ENCODE measurements at places on chromosomes 3 and 15. TPM values are rescaled to one million over a fixed set of nuclear protein-coding genes. Genes with fewer than 3 reads are reported as not detected.

Gene ULK4
- 47.4 TPM for total RNA-seq

Gene NFKBIZ
- total RNA-seq: 14.7 TPM

DNA sequence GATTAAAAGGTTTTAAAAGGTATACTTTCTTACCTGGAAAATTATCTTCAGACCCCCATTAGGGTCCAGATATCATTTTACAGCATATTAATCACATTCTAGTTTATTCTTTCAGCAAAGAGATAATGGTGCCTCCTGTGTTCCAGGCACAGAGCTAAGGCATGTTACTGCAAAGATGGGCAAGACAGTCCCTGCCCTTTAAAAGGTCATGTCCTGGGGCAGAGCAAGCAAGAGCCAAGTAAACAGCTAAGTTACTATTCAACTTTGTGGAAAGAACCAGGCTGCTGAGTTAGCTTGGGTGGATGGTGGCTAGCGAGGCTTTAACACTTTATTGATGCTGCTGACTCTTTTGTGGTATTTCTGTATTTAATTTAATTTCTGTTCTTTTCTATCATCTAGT lies 75.0 kb downstream of the LRRC28 start:
- no peaks in the 10 kb centered on the region for H3K36me3 ChIP-seq
- H3K27me3 ChIP-seq: no peaks in the 10 kb centered on the region
- H3K4me3 ChIP-seq: no peak overlapping the region
- DNase-seq: no peak
- H3K4me1 ChIP-seq: no peaks in the 10 kb centered on the region

Gene TRIP4
- 19.4 TPM for total RNA-seq

GRCh38 chr3:24375947-24376384 lies 118.7 kb downstream of the THRB start:
- no peak overlapping the region for H3K27ac ChIP-seq
- no peaks in the 10 kb centered on the region for H3K4me1 ChIP-seq
- DNase-seq: no peak
- H3K27me3 ChIP-seq: no peaks in the 10 kb centered on the region

DNA sequence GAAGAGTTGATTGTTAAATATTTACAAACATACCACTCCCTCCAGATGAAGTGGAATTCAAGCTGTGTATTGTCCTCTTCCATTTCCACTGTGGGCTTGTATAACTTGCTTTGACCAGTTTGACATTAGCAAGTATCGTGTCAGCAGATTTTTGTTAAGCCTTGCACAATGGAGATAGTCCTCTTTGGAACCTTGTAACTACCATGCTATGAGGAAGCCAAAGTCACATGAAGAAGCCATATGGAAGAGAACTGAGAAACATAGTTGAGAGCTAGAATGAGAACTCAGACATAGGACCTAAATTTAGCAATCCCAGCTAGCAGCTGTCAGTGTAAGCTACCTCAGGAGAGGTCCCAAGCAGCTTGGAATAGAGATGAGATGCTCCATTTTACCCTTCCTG lies 889.2 kb downstream of the PDCD6IP start:
- H3K4me1 ChIP-seq: no peaks in the 10 kb centered on the region
- no peak for DNase-seq
- no peak overlapping the region for H3K4me3 ChIP-seq
- H3K27ac ChIP-seq: no peak overlapping the region
- H3K36me3 ChIP-seq: no peaks in the 10 kb centered on the region

- H3K36me3 ChIP-seq: no peaks in the 10 kb centered on the region
- H3K27me3 ChIP-seq: no peaks in the 10 kb centered on the region
- no peak for DNase-seq
- no peak overlapping the region for H3K4me3 ChIP-seq
These were observed 192.0 kb upstream of the TPRG1 start for GRCh38 chr3:188979669-188980310.

Gene CELSR3
- total RNA-seq: 14.3 TPM

DNA sequence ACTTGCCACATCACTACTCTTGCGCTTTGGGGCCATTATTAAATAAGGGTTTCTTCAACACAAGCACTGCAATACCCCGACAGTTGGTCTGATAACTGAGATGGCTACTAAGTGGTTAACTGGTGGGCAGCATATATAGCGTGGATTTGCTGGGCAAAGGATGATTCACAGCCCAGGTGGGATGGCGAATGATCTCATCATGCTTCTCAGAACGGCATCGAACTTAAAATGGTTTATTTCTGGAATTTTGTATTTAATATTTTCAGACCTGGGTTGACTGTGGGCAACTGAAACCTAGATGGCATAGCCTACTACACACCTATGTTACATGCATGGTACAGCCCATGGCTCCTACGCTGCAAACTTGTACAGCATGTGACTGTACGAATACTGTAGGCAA lies 26.8 kb upstream of the TKT start:
- H3K27ac ChIP-seq: no peak overlapping the region
- H3K36me3 ChIP-seq: no peaks in the 10 kb centered on the region
- no peaks in the 10 kb centered on the region for H3K27me3 ChIP-seq
- peaks cover 10% of the 10 kb centered on the region for H3K4me1 ChIP-seq
- no peak for DNase-seq
- H3K4me3 ChIP-seq: no peak overlapping the region

- H3K27ac ChIP-seq: no peak overlapping the region
- H3K4me3 ChIP-seq: no peak overlapping the region
- no peaks in the 10 kb centered on the region for H3K4me1 ChIP-seq
- DNase-seq: no peak
- no peaks in the 10 kb centered on the region for H3K36me3 ChIP-seq
- no peaks in the 10 kb centered on the region for H3K27me3 ChIP-seq
These were observed 13.1 kb upstream of the ANP32A start for GRCh38 chr15:68833700-68834331.

Gene RGMA
- total RNA-seq: 120 TPM

DNA sequence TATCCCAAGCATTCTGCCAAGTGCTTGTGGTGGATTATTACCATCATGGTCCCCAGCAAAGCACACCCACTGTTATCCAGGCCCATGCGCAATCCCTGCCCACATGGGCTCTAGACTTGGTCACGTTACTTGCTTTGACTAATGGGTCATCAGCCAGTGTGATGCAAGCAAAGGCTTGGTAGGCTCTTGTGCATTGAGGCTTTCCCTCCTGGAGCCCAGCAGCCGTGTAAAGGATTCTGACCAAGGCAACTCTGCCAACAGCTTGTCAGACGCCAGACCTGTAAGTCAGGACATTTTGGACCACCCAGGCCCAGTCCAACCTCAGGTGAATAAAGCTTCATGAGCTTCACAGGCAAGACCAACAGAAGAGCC lies 93.9 kb downstream of the ABHD5 start:
- no peaks in the 10 kb centered on the region for H3K4me1 ChIP-seq
- H3K36me3 ChIP-seq: no peaks in the 10 kb centered on the region
- H3K27ac ChIP-seq: no peak overlapping the region
- no peak for DNase-seq
- no peaks in the 10 kb centered on the region for H3K27me3 ChIP-seq
- H3K4me3 ChIP-seq: no peak overlapping the region

Gene GPR176
- total RNA-seq: 34.1 TPM

DNA sequence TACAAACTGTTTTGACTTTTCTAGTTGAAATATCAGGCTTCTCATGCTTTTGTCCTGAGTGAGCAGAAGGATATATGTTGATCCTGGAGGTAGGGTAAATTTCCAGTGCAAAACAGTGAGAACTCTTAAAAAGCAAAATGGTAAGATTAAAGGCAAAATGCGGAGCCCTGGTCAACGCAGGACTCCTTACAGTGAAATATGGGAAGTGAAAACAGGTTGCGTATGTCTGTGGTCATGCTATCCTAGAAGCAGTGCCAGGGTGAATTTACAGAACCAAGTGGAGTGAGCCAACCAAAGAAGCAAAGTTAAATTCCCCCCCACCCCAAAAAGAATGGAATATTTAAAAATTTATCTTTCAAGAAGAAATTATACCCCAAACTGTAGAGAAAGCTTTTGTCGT lies 256.4 kb downstream of the NR2F2 start:
- no peak overlapping the region for H3K4me3 ChIP-seq
- H3K4me1 ChIP-seq: no peaks in the 10 kb centered on the region
- no peak overlapping the region for H3K27ac ChIP-seq
- no peak for DNase-seq
- H3K27me3 ChIP-seq: no peaks in the 10 kb centered on the region

Gene MITF
- total RNA-seq: 9.0 TPM

- H3K36me3 ChIP-seq: no peaks in the 10 kb centered on the region
- no peak overlapping the region for H3K4me3 ChIP-seq
- H3K4me1 ChIP-seq: no peaks in the 10 kb centered on the region
- H3K27ac ChIP-seq: no peak overlapping the region
- H3K27me3 ChIP-seq: no peaks in the 10 kb centered on the region
- no peak for DNase-seq
These were observed 158.8 kb downstream of the PDZRN3 start for GRCh38 chr3:73465926-73466325.
